ENCODE measurements at places on chromosomes 7 and 10. TPM values are rescaled to one million over a fixed set of nuclear protein-coding genes. Genes with fewer than 3 reads are reported as not detected.

GRCh38 chr10:117541909-117542705 lies 439 bp upstream of the EMX2 start:
- peak; percentile 46 for DNase-seq

DNA sequence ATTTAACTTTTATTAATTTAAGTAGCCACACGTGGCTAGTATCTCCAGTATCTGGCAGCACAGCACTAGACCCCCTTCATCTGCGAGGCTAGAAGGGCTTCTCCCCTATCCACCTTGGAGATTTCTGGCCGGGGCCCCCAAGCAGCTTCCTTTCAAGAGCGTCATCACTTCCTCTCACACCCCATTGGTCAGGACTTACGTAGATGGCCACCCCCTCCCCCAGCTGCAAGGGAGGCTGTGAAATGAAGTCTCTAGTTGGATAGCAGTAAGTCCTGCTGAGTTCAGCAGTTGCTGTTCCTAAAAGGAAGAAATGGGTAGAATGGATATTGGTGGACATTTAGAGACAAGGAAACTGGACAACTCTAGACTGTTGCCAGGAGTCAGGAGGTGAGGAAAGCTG lies 33.8 kb upstream of the COMTD1 start:
- DNase-seq: no peak

The LRRC4 gene
- total RNA-seq: 15.9 TPM

The NPC1L1 gene
- 21.2 TPM for total RNA-seq

The PALD1 gene
- total RNA-seq: 1.4 TPM

DNA sequence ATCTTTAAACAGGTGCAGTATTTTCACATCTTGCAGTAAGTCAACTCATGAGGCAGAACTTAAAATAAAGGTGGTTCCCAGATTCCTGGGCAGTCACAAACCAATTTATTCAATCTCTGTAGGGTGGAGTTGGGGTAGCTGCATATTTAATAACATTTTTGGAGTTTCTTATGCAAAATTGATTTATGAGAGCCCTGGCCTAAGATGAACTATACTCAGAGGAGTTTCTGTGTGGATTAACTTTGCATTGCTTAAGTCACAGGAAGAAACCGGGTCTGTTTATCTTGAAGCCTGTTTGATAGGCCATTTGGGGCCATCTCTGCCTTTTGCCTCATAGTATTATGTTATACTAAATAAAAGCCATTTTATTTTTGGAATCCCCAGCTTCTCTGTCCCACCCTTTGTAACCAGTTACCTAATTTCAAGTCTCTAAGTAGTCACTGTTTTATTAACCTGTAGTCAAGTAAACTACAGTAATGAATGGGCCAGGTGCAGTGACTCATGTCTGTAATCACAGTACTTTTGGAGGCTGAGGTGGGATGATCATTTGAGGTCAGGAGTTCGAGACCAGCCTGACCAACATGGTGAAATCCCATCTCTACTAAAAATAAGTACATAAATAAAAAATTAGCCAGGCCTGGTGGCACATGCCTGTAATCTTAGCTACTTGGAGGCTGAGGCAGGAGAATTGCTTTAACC lies 104.4 kb upstream of the FAM3C start:
- no peak for DNase-seq

DNA sequence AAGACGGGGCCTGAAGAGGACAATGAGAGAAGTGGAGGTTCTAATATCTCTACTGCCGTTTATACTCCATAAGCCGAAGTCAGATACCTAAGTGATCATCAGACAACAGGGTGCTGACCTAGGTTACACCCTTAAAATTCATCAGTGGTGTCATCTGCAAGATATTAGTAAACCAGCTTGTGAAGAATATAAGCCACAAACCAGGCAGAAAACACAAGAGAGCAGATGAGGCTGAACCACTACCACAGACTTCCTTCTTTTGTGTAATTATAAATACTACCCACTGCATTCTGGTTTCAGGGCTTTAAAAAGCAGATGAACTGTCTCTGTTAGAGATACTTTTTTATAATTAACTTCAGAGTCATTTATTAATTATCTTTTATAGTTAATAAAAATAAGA lies 69.0 kb upstream of the LRRC17 start:
- no peak for DNase-seq

DNA sequence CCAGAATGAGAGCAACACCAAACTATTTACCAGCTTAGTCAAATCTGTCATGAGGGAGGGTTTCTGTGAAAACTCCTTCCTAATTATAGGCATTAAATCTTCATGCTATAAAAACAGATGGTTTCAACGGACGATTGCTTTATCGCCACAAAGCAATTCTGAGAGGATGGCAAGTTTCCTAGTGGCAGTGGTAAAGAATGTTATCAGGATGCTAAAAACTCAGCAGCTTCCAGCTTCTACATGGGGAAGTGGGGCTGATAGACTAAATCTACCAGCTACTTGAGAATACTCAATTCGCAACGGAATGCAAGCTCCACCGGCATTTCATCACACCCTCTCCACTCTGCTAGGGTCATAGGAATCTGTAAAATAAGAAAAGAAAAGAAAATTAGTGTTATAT lies 41.8 kb downstream of the JCAD start:
- no peak for DNase-seq

DNA sequence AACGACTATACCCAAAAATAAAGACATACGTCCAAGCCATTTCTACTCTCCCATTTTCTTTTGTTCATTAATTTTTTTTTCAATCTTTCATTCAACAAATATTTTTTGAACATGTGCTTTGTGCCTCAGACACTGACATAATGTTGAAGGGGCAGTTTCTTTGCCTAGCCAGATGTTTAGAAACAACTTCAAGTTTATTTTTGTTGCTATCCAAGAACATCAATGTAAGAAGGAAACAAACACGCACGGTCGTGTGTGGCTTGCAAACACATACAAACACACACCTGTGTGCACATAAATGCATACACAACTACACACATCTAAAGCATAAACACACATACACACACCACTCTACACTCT lies 39.9 kb downstream of the BTBD16 start:
- DNase-seq: no peak

The PLA2G12B gene
- 3.8 TPM for total RNA-seq
